ENCODE measurements at places on chromosomes 2 and 18. TPM values are rescaled to one million over a fixed set of nuclear protein-coding genes. Genes with fewer than 3 reads are reported as not detected.

GRCh38 chr18:37778417-37779165, 213.0 kb upstream of the CELF4 start:
- peak; percentile 84 for DNase-seq

- DNase-seq: no peak
These were observed 151.8 kb upstream of the MMADHC start for GRCh38 chr2:149739171-149739882.

DNA sequence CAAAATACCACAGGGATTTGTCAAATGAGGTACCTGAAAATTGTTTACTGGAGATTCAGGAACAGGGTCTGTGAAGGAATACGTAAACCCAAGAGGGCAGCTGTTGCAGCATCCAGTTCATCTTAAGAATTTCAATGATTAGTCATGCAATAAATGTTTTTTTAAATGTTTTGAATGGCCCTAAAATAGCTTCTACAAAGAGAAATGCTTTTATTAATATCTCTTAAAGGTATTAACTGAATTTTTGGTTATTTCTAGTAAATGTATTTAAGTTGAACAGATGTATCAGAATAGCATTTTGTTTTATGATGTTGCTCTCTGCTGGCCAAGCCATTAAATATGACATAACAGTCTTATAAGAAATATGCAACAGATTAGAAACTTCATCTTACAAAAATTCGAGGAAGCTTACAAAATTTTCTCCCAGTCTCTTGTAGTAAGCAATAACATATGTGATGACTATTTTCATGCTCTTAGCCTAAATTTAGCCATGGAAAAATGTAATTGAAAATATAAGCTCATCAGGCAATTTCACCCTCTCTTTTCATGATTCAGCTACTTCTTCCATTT, 863.9 kb downstream of the SUCLG1 start:
- no peak for DNase-seq

DNA sequence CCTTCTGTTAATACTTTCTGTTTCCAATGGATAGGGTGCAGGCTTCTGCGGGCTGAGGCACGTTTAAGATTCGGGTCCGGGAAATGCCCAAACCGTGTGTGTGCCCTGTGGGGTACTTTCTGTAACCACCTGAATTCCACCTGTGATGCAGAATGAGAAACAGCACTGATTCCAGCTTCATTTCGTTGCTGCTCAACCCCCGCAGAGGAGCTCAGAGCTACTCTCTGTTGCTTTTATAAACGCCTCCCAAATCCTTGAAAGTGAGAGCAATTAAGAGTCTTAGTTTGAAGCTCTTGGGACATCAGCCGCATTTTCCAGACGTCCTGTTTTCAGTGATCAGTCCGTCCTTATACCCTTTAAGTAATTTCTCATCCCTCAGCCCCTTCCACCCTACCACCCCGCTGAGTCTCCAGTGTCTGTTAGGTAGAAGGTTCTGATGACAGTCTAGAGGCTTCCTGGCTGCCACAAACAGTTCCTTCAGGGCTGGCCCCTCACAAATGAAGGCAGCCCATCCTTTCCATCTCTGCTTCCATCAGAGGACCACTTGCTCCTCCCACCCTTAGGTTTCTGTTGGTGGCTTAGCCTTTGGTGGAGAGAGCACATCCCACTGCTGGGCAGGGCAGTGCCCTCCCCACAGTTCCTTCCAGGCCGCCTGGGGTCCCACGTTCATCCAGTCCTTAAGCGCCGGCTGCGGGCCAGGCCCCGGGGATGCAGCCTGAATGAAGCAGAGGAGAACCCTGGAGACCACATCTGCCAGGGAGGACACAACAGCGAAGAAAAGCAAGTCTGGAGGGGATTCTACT, 230.1 kb downstream of the SEPTIN10 start:
- no peak for DNase-seq

DNA sequence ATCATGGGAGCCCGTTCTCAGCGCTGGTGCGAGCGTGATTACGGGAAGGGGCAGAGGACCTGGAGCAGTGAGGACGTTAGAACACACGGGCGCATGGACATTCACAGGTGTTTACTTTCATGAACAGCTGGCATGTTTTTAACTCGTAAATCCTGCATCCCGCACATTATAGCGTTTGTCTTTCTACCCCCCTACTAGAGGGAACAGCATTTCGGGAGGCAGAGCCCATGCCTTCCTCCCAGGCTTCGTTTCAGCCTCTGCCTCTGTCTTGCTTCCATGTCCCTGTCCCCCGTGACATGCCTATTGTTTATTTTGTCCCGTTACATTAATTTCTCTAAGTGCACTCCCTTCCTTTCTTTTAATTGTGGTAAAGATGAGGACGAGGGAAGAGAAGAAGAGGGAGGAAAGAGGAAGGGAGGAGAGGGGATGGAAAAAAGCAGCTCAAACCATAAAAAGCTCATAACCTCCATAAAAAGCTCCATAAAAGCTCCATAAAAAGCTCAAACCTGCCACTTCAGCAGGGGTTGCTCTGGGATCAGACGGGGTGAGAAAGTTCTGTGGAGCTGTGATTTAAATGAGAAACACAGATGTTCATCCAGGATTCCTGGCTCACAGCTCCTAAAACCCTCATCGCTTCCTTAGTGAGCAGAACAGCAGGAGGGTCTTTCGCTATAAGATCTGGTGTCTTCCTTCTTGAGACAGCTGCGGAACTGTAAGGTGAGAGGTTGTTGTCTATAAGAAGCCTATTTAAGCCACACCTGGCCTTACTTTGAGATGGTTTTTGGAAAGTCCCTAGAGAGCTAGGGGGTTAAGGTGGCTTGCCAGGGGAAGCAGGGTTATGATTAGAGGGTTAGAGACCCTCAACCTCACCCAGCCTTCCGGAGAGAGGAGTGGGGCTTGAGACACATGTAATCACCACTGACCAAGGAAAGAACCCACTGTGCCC, 66.6 kb upstream of the SNTG2 start:
- peak; percentile 88 for DNase-seq

The MREG gene
- 3.6 TPM for polyA plus RNA-seq

The FOXD4L1 gene
- polyA plus RNA-seq: not detected

- no peak for DNase-seq
These were observed 856.8 kb upstream of the GCFC2 start for GRCh38 chr2:76567478-76567877.

DNA sequence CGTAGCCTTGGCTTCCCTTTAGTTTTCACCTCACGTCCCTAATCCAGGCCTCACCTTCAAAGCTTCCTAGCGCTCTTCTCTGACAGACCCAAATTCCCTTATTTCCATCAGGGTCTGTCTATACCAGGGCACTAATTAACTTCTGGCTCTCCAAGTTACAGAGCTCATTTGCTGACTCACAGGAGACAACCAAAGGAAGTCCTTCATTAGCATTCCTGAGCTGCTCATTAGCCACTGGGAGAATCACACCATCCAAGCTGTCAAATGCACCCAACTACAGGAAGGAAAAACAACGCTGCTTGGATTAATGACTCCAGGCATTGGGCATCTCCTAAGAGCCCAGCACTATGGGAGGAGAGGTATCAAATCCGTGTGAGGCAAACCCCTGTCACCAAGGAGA, 109.8 kb upstream of the ALK start:
- no peak for DNase-seq

DNA sequence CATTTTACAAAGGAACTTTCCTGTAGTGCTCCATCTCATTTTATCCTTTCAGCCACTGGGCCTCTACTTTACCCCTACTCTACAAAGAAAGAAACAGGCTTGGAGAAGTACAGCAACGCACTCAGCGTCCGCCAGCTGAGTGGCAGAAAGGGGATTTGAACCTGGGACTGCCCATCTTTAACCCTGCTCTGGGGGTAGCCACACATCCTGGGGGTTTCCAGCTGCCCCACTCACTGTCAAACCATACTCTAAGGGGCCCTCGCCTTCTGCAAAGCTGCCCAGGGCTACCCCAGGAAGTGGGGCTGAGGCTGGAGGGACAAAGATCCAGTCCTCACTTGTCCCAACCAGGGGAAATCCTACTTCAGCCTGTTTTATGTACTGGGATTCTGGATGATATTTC, 17.9 kb downstream of the HS1BP3 start:
- DNase-seq: no peak

DNA sequence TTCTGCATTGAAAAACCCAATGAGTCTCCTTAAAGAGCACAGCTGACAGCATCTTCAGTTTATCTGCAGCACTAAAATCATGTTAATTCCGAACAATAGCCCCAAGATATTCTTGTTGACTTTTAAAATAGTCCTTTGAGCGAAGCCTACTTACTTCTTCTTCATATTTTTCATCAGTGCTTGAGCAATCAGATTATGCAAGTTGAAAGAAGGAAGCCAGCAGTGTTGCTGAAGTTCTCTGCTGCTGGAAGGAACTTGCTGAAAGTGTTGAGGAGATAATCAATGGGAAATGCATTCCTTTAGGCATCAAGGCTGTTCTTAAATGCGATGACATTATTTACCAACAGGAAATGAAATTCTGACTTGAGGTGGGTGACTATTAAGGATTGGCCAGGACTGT, 105.9 kb upstream of the SNTG2 start:
- no peak for DNase-seq

- no peak for DNase-seq
These were observed 38.0 kb downstream of the RHBDD1 start for GRCh38 chr2:226873826-226874225.

The PDE6D gene
- 28.2 TPM for polyA plus RNA-seq

DNA sequence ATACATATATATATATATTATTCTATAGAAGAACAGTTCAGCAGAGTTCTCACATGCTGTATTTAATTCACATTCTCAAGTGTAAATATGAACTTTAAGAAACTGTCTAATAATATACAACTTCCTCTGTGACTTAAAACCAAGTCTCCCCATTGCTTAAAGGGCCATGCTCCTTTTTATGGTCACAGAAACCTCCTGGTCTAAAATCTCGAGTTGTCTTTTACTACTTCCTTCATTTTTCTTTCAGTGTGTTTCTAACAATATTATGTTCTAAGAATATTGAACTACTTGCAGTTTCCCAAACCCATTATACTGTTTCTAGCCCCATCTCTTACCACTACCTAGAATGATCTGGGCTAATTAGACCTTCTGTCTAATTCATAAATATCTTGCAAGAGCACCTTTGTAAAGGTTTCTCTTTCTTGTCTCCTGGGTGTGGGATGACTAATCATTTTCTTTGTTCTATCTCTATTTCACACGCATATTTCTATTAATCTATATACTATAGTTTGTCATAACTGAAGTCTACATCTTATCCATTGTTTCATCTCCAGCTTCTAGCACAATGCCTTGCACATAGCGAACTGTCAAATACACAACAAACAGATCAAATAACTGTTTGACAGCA, 48.8 kb downstream of the ERBB4 start:
- no peak for DNase-seq

- no peak for DNase-seq
These were observed 162.3 kb downstream of the MREG start for GRCh38 chr2:215851082-215851481.

The CMPK2 gene
- 2.8 TPM for polyA plus RNA-seq

The LIPG gene
- polyA plus RNA-seq: 4.8 TPM

- DNase-seq: no peak
These were observed 33.1 kb downstream of the MGAT4A start for GRCh38 chr2:98697651-98698337.

The CTAGE1 gene
- not detected for polyA plus RNA-seq

The DUSP11 gene
- 19.3 TPM for polyA plus RNA-seq

The CPS1 gene
- 6.7 TPM for polyA plus RNA-seq

- DNase-seq: no peak
These were observed 4.6 kb downstream of the MBP start for GRCh38 chr18:77127769-77128671.

GRCh38 chr2:46193356-46193755, 103.9 kb upstream of the EPAS1 start:
- no peak for DNase-seq

The CFLAR gene
- 47.2 TPM for polyA plus RNA-seq

DNA sequence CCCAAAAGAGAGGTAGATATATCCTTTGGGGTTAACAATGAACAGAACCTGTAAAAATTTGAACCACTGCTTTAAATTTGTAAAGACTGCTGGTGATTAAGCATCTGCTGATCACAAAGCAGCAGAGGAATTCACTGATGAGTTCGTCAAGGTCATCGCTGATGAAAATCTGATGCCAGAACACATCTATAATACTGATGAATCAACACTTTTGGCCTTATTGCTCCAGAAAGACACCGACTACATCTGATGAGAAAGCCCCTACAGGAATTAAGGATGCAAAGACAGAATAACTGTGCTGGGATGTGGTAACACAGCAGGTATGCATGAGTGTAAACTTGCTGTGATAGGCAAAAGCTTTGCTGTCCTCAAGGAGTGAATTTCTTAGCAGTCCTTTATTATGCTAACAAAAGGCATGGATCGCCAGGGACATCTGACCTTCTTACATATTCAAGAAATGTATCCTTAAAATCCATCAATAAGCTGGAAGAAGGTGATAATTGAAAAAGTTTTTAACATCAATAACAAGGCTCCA, 30.5 kb upstream of the SGPP2 start:
- DNase-seq: no peak

DNA sequence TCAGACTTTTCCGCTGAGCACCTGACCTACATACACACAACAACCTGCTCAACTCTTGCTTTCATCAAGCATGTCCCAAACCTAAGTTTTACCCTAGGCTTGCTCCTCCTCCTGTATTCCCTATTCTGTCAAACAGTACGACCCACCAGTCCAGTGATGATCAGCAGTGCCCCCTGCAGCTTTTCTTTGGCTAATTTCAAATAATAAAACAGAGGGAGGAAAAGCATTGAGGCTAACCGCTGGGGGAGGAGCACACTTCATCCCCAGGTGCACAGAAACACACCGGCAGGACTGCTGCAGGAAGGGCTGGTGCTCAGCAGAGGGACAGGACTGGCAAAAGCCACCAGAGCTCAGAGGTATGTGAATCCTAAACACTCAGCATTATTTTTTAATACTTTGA, 21.2 kb downstream of the E2F6 start:
- DNase-seq: no peak

- DNase-seq: no peak
These were observed 136.8 kb downstream of the RDH14 start for GRCh38 chr2:18423636-18424035.

The INHBB gene
- polyA plus RNA-seq: 0.49 TPM

- no peak for DNase-seq
These were observed 143.4 kb downstream of the COL6A3 start for GRCh38 chr2:237270520-237270919.

The CHRNG gene
- not detected for polyA plus RNA-seq

Measured in kidney (tissue), 22 donors.